H9 (cell line): ENCODE measurements at places on chromosomes 6 and 20. TPM values are rescaled to one million over a fixed set of nuclear protein-coding genes. Genes with fewer than 3 reads are reported as not detected.

DNA sequence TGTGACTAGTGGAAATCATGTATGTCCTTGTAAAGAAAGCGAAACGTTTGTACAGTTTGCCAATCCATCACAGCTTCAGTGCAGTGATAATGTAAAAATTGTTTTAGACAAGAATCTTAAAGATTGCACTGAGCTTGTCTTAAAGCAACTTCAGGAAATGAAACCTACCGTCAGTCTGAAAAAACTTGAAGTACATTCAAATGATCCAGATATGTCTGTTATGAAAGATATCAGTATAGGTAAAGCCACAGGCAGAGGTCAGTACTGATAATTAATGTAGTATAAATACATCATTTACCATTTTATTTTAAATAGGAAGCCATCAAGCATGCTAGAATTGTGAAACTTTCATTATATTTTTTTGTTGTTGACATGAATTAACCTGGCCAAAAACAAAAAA, 60.9 kb upstream of the SMIM8 start:
- H3K27ac ChIP-seq = no peak overlapping the region
- no peak overlapping the region for H3K4me3 ChIP-seq
- no peaks in the 10 kb centered on the region for H3K27me3 ChIP-seq
- peaks cover 48% of the 10 kb centered on the region for H3K36me3 ChIP-seq
- no peak for DNase-seq

DNA sequence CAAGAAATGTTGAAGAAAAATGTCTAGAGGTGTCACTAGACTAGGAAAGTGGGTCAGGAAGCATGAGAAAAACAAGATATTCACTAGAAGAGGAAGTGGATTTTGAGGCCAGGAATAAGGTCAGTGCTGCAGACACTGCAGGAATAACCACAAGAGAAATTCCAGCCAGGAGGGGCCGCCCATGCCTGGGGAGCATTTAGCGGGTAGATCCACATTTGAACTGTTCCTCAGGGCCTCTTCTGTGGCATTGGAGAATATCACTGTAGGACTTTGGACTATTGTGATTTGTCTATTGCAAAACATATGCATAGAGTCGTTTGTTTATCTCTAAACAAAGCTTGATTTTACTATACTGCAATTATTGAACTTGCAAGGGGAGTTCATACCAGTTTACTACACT, 49.6 kb upstream of the CCDC28A start:
- no peak overlapping the region for H3K4me3 ChIP-seq
- DNase-seq = no peak
- peaks cover 2% of the 10 kb centered on the region; the same call in 1 of the 2 replicates for H3K4me1 ChIP-seq
- no peaks in the 10 kb centered on the region for H3K36me3 ChIP-seq
- H3K27me3 ChIP-seq = no peaks in the 10 kb centered on the region

DAAM2 gene
- total RNA-seq = 1.0 and 1.1 TPM in 2 replicates

DNA sequence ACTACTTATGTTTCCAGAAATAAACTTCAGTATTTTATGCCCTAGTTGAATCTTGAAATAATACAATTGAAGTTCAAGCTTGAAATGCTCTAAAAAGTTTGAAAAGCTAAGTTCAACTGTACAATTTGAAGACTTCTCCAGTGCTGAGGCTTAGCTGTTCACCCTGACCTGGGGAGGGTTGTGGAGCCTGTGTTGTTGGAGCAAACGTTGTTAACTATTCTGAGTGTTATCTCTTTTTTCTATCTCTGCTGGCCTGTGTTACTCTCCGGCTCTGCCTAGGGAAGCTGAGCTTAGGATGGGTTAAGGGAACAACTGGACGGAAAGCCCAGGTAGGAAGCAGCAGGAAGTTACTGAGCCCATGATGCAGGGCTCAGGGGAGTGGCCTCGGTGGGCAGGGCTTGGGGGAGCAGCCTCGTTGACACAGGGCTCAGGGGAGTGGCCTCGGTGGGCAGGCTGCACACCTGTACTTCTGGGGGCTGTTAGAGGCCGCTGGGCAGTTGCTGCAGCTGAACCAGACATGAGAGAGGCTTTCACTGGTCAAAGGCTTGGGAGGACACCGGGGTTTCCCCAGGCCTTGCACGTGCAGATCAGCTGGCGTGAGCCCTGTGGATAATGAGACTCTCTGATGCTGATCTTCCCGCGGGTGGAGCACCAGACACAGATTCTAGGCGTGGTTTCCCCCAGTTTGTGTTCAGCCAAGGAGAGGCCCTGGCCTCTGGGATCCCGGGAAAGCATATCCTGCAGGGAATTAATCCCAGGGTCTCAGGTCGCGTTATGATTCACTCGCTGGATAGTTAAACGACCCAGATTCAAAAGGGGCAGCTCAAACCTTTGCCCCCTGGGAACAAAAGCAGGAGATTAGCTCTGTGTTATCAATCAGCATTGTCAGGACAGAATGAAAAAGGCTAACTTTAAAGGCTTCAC, 58.9 kb downstream of the ERMARD start:
- peak; percentile 84 for DNase-seq
- no peaks in the 10 kb centered on the region for H3K4me1 ChIP-seq
- H3K36me3 ChIP-seq = peaks cover 3% of the 10 kb centered on the region
- H3K4me3 ChIP-seq = no peak overlapping the region
- H3K27me3 ChIP-seq = no peaks in the 10 kb centered on the region

DNA sequence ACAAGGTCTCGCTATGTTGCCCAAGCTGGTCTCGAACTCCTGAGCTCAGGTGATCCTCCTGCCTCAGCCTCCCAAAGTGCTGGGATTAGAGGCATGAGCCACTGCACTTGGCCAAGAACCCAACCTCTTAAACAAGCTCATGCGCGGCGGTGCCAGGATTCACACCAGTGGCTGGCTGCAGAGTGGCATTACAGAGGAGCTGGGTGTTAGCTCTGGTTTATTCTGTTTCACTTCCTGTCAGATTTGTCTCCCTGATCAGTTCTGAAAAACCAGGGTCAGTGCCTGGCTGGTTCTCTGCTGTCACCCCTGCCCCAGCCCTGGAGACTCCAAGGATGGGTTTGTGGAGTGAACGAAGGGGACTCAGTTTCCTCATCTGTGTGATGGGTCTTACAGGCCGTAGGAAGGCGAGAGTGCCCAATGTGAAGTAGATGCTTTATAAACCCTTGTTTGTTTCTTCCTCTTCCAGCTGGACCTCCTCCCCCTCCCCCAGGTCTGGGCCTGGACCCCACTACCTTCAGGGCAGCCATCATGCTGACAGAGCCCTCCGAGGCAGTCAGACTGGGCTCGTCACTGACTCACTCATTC, 63.4 kb downstream of the UBE2V1 start:
- DNase-seq = no peak
- no peak overlapping the region for H3K4me3 ChIP-seq
- H3K27ac ChIP-seq = no peak overlapping the region
- no peaks in the 10 kb centered on the region for H3K36me3 ChIP-seq

- DNase-seq = no peak
- H3K27me3 ChIP-seq = no peaks in the 10 kb centered on the region
- no peak overlapping the region for H3K4me3 ChIP-seq
- no peaks in the 10 kb centered on the region for H3K4me1 ChIP-seq
- peaks cover 11% of the 10 kb centered on the region for H3K36me3 ChIP-seq
- no peak overlapping the region for H3K27ac ChIP-seq
These were observed 152.3 kb downstream of the ZFAND3 start for GRCh38 chr6:37971711-37972390.

- H3K4me3 ChIP-seq = no peak overlapping the region
- H3K4me1 ChIP-seq = no peaks in the 10 kb centered on the region
- no peak overlapping the region for H3K27ac ChIP-seq
- H3K36me3 ChIP-seq = no peaks in the 10 kb centered on the region
- no peak for DNase-seq
These were observed 32.1 kb upstream of the JAG1 start for GRCh38 chr20:10705801-10706459.

DNA sequence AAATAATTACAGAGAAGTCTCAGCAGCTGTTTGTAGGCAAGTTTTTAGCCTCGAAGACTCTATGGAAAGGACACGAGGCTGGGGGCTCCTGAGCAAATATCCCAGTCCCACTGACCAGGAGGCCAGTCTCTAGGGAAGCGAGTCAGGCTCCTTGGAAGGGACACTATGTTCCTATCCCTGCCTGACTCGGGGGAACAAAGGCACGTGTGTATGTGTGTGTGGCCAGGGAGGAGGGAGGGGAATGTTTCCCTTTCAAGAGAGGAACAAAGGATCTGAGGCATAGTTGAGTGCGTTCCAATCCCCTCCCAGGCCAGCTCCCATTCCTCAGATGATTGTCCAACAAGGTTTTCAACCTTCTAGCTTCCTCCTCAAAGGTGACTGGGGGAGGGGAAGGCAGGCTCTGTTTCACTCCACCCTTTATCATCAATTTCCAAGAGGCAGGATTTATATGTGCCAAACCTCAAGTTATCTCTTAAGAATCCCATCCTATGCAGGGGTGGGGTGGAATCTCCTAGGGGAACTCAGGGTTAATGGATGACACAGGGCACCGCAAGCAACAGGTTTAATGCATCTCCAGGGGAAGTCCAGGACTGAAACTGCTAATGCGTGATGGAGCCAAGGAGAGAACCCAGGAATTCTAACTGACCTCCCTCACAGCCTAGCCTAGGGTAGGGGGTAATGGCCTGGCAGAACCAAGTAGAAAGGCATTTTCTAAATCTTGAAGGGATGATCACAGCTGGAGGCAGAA, 9.9 kb downstream of the BCL2L1 start:
- H3K27me3 ChIP-seq = no peaks in the 10 kb centered on the region
- H3K4me3 ChIP-seq = peak overlapping the region; percentile 64; the same call in 1 of the 3 replicates
- H3K4me1 ChIP-seq = peaks cover 15% of the 10 kb centered on the region
- H3K27ac ChIP-seq = peak overlapping the region; percentile 81

- H3K27me3 ChIP-seq = no peaks in the 10 kb centered on the region
- no peak overlapping the region for H3K27ac ChIP-seq
- no peaks in the 10 kb centered on the region for H3K36me3 ChIP-seq
- no peaks in the 10 kb centered on the region for H3K4me1 ChIP-seq
- no peak overlapping the region for H3K4me3 ChIP-seq
- DNase-seq = no peak
These were observed 64.9 kb upstream of the EYS start for GRCh38 chr6:65771946-65772345.

- H3K4me1 ChIP-seq = no peaks in the 10 kb centered on the region
- peaks cover 81% of the 10 kb centered on the region for H3K36me3 ChIP-seq
- DNase-seq = no peak
- no peaks in the 10 kb centered on the region for H3K27me3 ChIP-seq
- H3K4me3 ChIP-seq = no peak overlapping the region; the same call in 2 of the 3 replicates
- no peak overlapping the region for H3K27ac ChIP-seq
These were observed 120.5 kb downstream of the ZMYND8 start for GRCh38 chr20:47235853-47236638.

- no peak overlapping the region for H3K27ac ChIP-seq
- peaks cover 2% of the 10 kb centered on the region; the same call in 2 of the 3 replicates for H3K36me3 ChIP-seq
- DNase-seq = no peak
- no peaks in the 10 kb centered on the region for H3K27me3 ChIP-seq
- no peaks in the 10 kb centered on the region for H3K4me1 ChIP-seq
- H3K4me3 ChIP-seq = no peak overlapping the region
These were observed 21.6 kb downstream of the NAPB start for GRCh38 chr20:23399568-23400241.

GRCh38 chr20:57133926-57134650, 132.4 kb downstream of the BMP7 start:
- no peak overlapping the region for H3K4me3 ChIP-seq
- H3K36me3 ChIP-seq = no peaks in the 10 kb centered on the region
- no peak overlapping the region for H3K27ac ChIP-seq
- H3K27me3 ChIP-seq = no peaks in the 10 kb centered on the region
- no peak for DNase-seq

GRCh38 chr6:101918471-101918870, 525.0 kb downstream of the GRIK2 start:
- no peaks in the 10 kb centered on the region for H3K4me1 ChIP-seq
- H3K27ac ChIP-seq = no peak overlapping the region
- no peaks in the 10 kb centered on the region for H3K27me3 ChIP-seq
- no peak for DNase-seq
- H3K36me3 ChIP-seq = no peaks in the 10 kb centered on the region

- peaks cover 21% of the 10 kb centered on the region for H3K36me3 ChIP-seq
- DNase-seq = no peak
- H3K27me3 ChIP-seq = no peaks in the 10 kb centered on the region
- H3K4me3 ChIP-seq = no peak overlapping the region
- H3K4me1 ChIP-seq = 0 out of 2 replicates have a peak, but pooled peaks cover 2% of the 10 kb centered on the region
- no peak overlapping the region for H3K27ac ChIP-seq
These were observed 56.4 kb downstream of the REPS1 start for GRCh38 chr6:138931660-138932059.

FAM209B gene
- 0.33 and 0.92 TPM in 2 replicates for total RNA-seq

RHAG gene
- not detected in 2 replicates for total RNA-seq

- no peak for DNase-seq
- no peak overlapping the region for H3K4me3 ChIP-seq
- H3K27me3 ChIP-seq = no peaks in the 10 kb centered on the region
- no peak overlapping the region for H3K27ac ChIP-seq
- no peaks in the 10 kb centered on the region for H3K4me1 ChIP-seq
These were observed 18.1 kb upstream of the PTPN1 start for GRCh38 chr20:50491926-50492634.

DNA sequence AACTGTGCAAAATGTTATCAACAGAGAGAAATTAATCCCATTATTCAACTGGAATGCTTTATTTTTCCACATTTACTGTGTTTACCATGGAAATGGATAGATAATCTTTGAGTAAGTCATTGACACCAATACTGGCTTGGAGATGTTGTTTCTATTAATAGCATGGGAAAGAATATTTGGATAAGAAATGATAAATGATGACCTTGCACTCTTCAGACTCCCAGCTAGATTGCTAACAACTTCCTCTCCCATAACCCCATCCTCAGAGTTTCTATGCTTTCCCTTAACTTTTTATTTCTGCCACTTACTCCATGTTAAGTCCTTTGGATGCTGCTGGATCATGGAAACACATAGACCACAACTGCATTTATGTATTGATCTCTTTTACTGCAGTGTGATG, 182.5 kb downstream of the FNDC1 start:
- H3K4me3 ChIP-seq = no peak overlapping the region
- no peaks in the 10 kb centered on the region for H3K27me3 ChIP-seq
- H3K27ac ChIP-seq = no peak overlapping the region
- H3K36me3 ChIP-seq = no peaks in the 10 kb centered on the region
- DNase-seq = no peak

- H3K36me3 ChIP-seq = peaks cover 32% of the 10 kb centered on the region
- H3K27me3 ChIP-seq = no peaks in the 10 kb centered on the region
- peaks cover 7% of the 10 kb centered on the region; the same call in 1 of the 2 replicates for H3K4me1 ChIP-seq
These were observed 2.2 kb downstream of the CCN2 start for GRCh38 chr6:131948692-131949619.

GRCh38 chr6:75449630-75450206, 43.9 kb downstream of the FILIP1 start:
- no peaks in the 10 kb centered on the region for H3K4me1 ChIP-seq
- H3K27ac ChIP-seq = no peak overlapping the region
- DNase-seq = no peak
- H3K36me3 ChIP-seq = no peaks in the 10 kb centered on the region

- no peak overlapping the region for H3K27ac ChIP-seq
- H3K36me3 ChIP-seq = no peaks in the 10 kb centered on the region
- H3K4me1 ChIP-seq = no peaks in the 10 kb centered on the region; the same call in 1 of the 2 replicates
These were observed 12.2 kb upstream of the C6orf132 start for GRCh38 chr6:42154461-42155209.

- H3K4me3 ChIP-seq = no peak overlapping the region
- peak overlapping the region; percentile 31 for H3K27ac ChIP-seq
- no peak for DNase-seq
- no peaks in the 10 kb centered on the region for H3K36me3 ChIP-seq
These were observed 410.4 kb downstream of the MAFB start for GRCh38 chr20:40278673-40279072.

GRCh38 chr6:95203153-95203754, 374.1 kb upstream of the MANEA start:
- no peak overlapping the region for H3K4me3 ChIP-seq
- DNase-seq = no peak
- H3K27me3 ChIP-seq = no peaks in the 10 kb centered on the region
- H3K4me1 ChIP-seq = no peaks in the 10 kb centered on the region
- no peaks in the 10 kb centered on the region for H3K36me3 ChIP-seq

- no peaks in the 10 kb centered on the region for H3K4me1 ChIP-seq
- H3K4me3 ChIP-seq = no peak overlapping the region
- no peak for DNase-seq
- H3K27me3 ChIP-seq = no peaks in the 10 kb centered on the region
These were observed 308.1 kb downstream of the EPM2A start for GRCh38 chr6:145427232-145427631.
